ENCODE measurements at places on chromosomes 11 and 22.
A peak's percentile ranks its signal among the peaks of the same experiment; 100 is the strongest.

- no peak for DNase-seq
These were observed 9.7 kb upstream of the FXYD2 start for GRCh38 chr11:117834068-117834810.

DNA sequence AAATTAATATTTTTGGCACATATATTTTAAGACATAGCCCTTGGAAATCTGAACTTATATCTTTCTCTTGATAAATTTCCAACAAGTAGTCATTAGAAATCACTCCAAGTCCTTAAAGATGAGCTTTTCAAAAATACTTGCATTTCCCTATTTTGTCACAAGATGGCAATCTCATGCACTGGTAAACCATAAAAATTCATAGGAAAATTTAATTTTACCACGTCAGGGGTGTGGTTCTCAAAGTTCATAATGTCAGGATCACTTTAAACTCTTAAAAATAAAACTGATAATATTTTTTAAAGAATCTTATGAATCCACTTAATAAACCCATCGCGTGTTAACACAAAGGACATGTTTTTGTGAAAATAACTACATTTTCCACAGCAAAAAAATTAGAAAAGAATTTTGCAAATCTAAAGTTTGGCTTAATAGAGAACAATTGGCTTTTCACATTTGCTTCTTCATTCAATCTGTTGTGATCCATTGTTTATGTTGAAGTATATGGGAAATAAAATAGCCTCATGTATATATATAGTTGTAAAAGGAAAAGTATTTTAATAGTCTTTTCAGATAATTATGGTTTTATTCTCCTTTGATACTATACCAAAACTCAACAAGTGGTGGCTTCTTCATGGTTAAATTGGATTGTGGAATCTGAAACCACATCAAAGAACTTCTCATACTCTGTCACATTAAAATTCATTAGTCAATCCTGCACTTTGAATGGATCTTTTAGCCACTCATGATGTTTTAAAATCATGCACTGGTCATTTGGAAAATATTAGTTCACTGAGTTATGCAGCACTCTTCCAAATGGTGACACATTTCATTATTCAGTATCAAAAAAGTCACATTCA is 169.1 kb downstream of the CADM1 start:
- peak; percentile 39 for DNase-seq

DNA sequence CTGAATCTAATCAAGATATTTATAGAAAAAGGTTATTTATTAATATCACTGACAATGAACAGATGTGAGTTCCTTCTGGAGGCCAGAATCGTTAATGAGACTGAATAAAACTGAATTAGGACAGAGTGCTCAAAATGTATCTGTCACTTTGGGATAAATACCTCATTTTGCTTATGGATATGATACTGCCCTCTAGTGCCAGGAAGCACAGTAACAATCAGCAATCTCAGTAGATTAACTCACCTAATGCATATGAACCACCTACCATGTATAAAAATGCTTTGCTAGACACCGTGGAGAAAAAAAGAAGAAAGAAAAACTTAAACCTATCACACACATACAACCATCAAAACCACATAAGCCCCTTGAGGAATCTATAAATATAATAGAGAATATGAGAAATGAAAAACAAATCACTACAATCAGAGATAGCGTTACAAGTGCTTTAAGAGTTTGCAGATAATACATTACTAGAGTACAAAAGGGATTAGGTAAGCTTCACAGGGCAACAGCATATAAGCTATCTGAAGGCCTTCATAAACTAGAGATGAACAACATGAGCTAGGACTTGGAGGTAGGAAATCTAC is 117.4 kb downstream of the SGSM3 start:
- DNase-seq: peak; percentile 11

GRCh38 chr11:62647609-62648005 is 1.2 kb upstream of the GANAB start:
- no peak for DNase-seq

DNA sequence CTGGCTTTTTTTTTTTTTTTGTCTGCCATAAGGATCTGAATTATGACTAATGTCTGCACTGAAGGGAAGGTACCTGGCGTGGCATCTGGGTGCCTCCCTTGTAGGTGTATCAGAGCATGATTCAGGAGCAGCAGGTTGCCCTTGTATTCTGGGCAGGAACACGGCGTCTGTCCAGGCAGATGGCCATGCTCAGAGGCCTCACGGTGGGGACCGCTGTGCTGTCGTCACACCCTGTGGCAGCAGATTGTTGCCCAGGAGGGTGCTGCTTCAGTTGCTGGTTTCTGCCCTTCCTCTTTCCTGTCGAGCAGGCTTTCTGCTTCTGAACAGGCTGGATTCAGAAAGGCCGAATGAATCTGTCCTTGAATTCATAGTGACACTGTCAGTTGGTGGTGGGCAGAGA is 11.0 kb downstream of the ZNRF3 start:
- DNase-seq: peak; percentile 36

GRCh38 chr11:17792161-17792560 is 57.6 kb downstream of the KCNC1 start:
- DNase-seq: no peak

DNA sequence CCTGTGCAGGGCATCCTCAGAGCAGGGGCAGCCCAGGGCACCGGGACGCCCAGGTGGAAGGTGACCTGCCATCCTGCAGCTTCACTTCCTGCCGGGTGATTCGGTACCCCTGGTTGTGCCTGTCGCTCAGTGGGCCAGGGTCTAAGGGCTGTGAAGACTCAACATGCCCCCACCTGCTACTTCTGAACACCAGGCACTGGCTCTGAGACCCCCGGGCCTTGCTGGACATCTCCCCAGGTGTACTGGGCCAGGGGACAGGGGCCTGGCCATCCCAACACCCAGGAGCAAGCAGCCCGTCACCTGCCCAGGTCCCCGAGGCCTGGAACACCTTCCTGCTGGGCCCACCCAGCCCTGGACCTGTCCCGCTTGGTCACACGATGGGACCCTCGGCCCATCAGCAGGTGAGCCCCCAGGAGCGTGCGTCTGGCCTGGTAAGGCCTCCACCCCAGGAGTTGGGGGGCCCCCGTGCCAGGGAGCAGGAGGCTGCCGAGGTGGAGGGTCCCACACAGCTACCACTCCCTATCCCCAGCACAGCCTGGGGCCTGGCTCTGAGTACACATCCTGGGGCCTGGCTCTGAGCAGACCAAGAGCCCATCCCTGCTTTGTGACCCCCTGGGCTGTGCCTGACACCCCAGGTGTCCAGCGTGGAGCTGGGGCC is 3.9 kb upstream of the MUC5B start:
- no peak for DNase-seq

GRCh38 chr11:77316733-77317342 is 15.4 kb upstream of the GDPD4 start:
- no peak for DNase-seq

All from NCI-H345 (cell line).